ENCODE measurements at places on chromosomes 6 and 20.

DNA sequence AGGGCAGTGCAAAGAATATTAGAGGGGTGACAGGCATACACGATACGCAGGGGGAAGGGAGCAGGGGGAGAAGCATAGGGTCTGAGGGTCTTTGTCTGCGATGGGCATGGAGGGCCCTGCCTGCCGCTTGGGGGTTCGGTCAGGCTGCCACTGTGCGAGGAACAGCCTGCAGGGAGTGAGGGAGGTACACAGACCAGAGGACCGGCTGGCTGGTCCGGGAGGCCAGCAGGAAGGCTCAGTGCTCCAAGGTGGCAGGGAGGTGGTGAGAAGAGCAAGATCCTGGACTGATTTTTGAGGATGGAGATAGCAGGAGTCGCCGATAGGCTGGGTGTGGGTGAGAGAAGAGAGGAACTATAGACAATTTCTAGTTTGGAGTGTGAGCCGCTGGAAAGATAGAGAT is 338.4 kb downstream of the ZFAND3 start:
- no peak for DNase-seq

DNA sequence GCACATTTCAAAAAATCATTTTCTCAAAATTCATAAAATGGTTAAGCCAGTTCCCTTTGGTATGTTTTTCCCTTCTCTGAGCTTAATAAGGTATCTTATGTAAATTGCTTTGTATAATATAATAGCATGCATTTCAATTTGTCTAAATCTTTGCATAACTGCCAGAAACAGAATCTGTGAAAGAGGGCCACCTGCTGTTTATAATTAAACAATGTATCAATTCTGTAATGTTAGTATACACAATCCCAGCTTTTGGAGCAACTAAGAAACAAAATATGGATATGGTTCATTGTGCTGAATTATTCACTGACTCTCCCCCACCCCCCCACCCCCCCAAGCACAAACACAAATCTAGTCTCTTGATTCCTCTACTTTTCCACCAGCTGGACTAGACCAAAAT is 54.8 kb downstream of the GPX5 start:
- peak; percentile 15 for DNase-seq

DNA sequence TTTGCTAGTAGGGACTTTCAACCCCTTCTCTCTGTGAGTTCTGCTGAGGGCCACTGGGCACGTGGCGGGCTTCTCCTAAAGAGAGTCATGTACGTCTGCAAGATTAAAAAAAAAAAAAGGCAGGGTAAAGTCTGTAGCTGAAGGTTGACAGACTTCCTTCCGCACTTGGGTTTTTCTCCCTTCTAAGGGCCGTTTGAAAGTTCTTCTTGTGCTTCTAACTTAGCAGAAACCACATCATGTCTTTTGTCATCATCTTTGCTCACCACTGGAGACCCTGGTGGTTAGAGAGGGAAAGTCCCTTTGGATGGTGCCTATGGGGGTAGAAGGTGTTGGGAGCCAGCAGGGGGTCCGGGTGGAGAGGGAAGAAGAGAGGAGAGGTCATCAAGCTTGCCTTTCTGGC is 31.4 kb downstream of the PRDM1 start:
- no peak for DNase-seq

DNA sequence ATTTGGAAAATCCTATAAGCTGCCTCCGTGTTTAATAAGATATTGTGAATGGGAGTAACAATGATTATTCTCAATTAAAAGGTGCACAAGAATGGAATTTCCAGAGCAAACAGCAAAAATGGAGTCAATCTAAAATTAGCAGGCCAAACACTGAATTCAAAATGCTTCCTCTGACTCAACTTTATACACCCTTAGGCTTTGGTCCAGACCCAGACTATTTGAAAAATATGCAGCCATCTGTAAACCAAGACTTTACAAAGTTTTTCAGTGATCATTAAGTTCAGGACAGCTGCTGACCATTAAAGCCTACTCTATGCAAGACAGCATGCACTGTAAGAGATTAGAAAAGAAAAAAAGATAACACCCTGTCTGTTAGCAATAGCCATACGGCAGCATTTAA is 39.4 kb upstream of the CCN6 start:
- peak; percentile 79 for DNase-seq

GRCh38 chr6:41689171-41690008 is 46.0 kb downstream of the TFEB start:
- DNase-seq: peak; percentile 79

DNA sequence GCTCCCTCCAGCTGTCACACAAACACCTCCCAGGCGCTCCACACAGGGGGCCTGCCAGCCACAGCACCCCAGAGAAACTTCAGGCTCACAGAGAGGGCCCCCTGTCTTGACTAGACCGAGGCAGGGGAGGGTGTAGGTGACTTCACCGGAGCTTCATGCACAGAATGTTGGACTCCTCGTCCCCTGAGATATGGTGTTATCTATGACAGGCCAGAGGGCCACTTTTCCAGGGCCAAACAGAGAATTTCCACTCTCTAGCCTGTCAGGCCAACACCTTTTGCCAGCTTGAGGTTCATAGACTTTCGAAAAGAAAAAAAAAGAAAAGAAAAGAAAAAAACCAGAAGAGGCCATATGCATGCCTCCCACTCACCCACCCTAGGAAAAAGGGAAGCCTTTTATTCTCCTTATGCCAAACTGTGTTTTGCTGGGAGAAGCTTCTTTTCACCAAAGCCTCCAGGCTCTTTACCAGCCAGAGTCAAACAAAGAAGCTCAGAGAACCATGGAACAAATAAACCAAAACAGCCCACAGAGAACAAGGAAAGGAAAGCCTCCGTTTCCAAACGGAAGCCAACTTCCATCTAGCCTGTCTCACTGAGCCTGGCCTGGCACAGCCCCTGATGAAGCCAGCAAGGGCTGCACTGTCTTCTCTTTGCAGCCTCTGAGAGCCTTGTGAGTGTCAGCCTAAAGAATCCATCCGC is 313.2 kb upstream of the JARID2 start:
- no peak for DNase-seq

GRCh38 chr20:52242237-52243230 is 51.0 kb upstream of the ZFP64 start:
- DNase-seq: peak; percentile 66

- no peak for DNase-seq
These were observed 1103.9 kb upstream of the GJE1 start for GRCh38 chr6:141028791-141029280.

All from GM23248 (cell line).